Hematopoietic multipotent progenitor cell treated with erythropoietin and hydrocortisone succinate and interleukin-3 and kit ligand, for 17 days (in vitro differentiated cells): ENCODE measurements at places on chromosomes 7 and 10.

DNA sequence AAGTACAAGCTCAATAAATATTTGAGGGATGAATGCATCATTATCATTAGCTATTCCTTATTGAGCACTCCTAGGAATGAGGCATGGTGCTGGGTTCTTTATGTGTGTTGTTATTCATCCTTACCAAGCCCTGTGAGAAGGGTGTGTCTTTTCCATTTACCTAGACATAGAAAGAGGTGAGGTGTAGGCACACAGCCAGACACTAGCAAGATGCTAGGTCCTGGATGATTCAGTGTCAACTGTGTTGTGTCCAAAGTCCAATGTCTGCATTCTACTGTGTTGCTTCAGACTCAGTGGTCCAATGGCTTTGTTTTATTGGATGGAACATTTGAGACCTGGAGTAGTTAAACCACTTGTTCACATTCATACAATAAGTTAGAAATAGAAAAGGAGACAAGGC is 605.5 kb downstream of the LRMDA start:
- no peak for DNase-seq

GRCh38 chr7:66399566-66399965 is 194.4 kb downstream of the TPST1 start:
- DNase-seq, result no peak

DNA sequence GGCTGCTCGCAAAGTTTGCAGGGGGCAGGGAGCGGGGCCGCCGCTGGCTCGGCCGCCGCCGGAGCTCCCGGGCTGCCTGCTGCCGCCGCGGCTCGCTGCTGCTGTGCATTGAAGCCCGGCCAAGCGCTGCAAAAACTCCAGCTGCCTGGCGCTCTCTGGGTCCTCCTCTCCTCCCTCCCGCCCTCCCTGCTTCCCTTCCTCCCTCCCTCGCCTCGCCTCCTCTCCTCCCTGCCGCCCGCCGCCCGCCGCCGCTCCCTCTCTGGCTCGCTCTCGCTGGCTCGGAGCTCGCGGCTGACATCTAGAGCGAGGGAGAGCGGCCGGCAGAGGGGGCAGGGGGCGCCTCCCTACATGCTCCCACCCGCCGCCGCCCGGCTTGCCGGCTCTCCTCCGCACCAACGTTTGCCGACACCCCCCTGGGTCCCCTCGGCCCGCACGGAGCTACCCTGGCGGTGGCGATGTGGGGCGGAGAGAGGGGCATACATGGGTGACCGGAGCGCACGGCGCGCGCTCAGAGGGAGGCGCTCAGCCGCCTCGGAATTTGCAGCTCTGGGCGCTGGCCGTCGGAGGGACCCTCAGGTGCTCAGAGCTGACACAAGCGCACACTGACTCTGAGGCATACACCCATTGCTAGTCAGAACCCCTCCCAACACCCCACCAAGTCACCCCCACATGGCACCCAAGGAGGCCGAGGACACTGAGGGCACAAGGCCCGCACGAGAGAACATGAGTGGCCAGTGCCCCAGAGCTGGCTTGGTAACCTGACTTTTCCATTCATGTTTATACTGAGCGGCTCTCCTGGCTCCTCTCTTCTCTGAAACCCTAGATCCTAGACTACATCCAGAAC is 1.2 kb upstream of the PLXNA4 start:
- DNase-seq, result no peak

- DNase-seq, result no peak
Observed at GRCh38 chr10:79981450-79982361, 32.8 kb upstream of the SFTPD start.

DNA sequence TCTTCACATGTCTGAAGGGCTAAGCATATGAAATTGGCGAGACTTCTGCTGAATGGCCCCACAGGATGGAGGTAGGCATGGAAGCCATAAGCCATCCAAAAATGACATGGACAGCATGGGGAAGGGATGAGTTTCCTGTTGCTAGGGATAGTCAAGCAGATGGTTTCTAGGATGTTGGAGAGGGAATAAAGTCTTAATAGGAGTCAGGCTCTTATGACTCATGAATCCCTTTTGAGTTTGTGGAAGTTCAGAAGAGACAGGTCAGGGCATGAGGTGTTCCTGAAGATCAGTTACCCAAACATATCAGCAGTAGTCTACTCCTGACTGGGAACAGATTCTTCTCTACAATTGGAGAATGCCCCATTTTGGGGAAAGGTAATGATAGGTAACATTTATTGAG is 243.9 kb downstream of the REEP3 start:
- no peak for DNase-seq

DNA sequence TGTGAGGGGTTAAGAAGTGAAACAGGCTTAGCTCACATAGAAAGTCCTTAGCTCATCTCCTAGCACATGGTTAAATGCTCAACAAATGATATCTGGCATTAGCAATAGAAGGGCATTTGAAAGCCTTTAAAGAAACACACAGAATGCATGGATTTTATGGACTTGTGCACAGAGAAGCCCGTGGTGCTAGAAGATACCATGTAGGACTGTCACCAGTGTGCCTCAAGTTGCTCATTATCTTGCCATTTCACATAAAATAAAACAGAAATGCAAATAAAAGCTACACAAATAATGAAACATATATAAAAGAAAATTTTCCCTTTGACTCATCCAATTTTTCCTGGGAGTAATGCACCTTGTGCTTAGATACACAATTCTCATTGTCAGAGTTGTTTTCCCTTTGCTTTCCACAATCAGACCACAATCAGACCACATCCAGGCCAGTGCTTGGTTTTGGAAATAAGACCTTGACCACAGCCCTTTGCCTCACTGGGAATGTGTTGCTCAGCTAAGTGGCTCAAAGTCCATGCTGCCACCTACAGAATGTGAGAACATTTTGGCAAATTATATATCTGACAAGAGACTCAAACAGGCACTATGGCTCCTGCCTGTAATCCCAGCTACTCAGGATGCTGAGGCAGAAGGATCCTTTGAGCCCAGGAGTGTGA is 9.5 kb upstream of the WDR11 start:
- no peak for DNase-seq
